ENCODE measurements at places on chromosomes 12 and 14. TPM values are rescaled to one million over a fixed set of nuclear protein-coding genes. Genes with fewer than 3 reads are reported as not detected.

DNA sequence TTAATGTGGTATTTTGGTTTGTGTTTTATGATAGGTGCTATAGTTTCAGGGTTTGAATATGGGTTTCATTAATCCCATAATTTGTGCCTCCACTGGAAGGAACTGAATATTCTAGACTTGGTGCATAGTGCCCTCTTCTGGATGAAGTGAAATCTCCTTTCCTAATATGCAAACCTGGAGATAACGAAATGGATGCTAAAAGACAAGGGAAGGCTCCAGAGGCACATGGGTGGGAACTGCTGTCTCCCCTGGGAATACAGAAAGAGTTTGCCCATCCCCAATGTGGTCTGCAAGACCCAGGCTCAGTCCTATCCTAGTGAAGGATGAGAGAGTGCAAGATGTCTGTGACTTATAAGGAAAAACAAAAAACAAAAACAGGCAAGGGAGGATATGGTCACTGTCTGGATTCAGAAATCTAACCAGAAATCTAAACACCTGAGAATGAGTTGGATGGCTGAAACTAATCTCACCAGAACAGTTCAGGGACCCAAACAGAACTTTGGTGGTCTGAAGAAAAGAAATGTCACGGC is 142.3 kb upstream of the TMPO start:
- no peak overlapping the region for H3K4me3 ChIP-seq
- H3K27ac ChIP-seq = no peak overlapping the region
- no peaks in the 10 kb centered on the region for H3K36me3 ChIP-seq
- no peak for DNase-seq
- no peaks in the 10 kb centered on the region for H3K4me1 ChIP-seq

DNA sequence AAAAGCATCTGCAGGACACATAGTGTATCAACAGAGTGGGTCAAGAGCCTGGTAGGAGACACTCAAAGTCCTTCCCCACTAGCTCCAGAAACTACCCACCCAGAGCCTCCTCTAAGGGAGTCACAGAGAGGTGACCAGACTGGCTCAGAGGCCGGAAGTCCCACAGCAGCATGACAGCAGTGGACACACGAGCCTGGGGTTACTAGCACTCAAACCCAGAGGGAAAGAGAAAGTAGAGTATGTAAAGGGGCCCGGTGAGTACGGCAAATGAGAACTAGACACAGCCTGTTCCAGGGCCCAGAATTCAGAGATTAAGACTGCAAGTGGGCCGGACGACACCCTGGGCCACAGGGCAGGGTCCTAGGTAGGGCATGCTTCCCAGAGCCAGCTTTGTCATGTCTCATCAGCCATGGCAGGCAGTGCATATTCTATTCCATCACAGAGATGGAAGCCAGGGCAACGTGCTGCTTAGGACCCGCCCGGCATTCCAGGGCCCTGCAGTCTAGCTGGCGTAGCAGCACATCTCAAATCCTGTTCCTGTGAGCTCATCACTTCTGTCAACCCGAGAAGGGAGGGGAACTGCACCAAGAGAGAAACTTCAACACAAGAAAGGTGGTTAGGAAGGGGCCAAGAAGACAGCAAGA is 4.2 kb downstream of the IFFO1 start:
- H3K4me3 ChIP-seq = no peak overlapping the region
- no peaks in the 10 kb centered on the region for H3K27me3 ChIP-seq
- H3K27ac ChIP-seq = peak overlapping the region; percentile 98
- DNase-seq = peak; percentile 72
- H3K36me3 ChIP-seq = no peaks in the 10 kb centered on the region

KRT75 gene
- not detected for total RNA-seq

DNA sequence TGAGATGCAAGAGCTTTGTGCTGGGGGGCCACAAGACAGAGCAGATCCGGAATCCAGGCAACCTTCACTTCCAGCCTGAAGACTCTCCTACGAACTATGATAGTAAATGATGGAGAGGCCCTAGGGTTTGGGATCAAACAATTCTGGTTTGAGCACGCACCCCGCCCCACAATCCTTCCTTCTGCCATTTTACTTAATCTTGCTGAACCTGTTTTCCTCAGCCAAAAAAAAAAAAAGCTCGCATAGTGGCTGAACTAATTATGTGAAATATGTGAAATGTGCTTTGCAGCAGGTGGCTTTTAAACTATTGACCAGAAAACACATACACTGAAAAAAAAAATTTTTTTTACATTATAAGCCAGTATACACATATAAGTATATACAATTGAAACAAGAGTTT is 667 bp upstream of the ITFG2 start:
- DNase-seq = no peak
- no peaks in the 10 kb centered on the region for H3K36me3 ChIP-seq
- H3K4me3 ChIP-seq = no peak overlapping the region
- no peaks in the 10 kb centered on the region for H3K27me3 ChIP-seq

SPTB gene
- 5.4 TPM for total RNA-seq

GRCh38 chr14:104816616-104816884 is 15.6 kb downstream of the ZBTB42 start:
- peak overlapping the region; percentile 30 for H3K4me3 ChIP-seq
- H3K36me3 ChIP-seq = no peaks in the 10 kb centered on the region
- no peaks in the 10 kb centered on the region for H3K4me1 ChIP-seq
- H3K27ac ChIP-seq = peak overlapping the region; percentile 38

- no peak for DNase-seq
- no peak overlapping the region for H3K27ac ChIP-seq
- no peaks in the 10 kb centered on the region for H3K4me1 ChIP-seq
- no peaks in the 10 kb centered on the region for H3K27me3 ChIP-seq
Measured at GRCh38 chr14:88016768-88017167, 11.8 kb downstream of the GPR65 start.

- H3K4me1 ChIP-seq = no peaks in the 10 kb centered on the region
- no peaks in the 10 kb centered on the region for H3K36me3 ChIP-seq
- H3K27ac ChIP-seq = no peak overlapping the region
- no peak for DNase-seq
- no peaks in the 10 kb centered on the region for H3K27me3 ChIP-seq
Measured at GRCh38 chr14:77248666-77249065, 22.3 kb downstream of the NGB start.

GRCh38 chr12:116015525-116015924 is 262.0 kb downstream of the MED13L start:
- H3K27ac ChIP-seq = no peak overlapping the region
- DNase-seq = no peak
- peaks cover 2% of the 10 kb centered on the region for H3K36me3 ChIP-seq
- H3K27me3 ChIP-seq = no peaks in the 10 kb centered on the region
- H3K4me1 ChIP-seq = peaks cover 1% of the 10 kb centered on the region

TMEM132D gene
- total RNA-seq = not detected

- no peaks in the 10 kb centered on the region for H3K27me3 ChIP-seq
- H3K27ac ChIP-seq = no peak overlapping the region
Measured at GRCh38 chr14:100467046-100467750, 120.0 kb downstream of the BEGAIN start.

RNASE1 gene
- total RNA-seq = 499 TPM

DNA sequence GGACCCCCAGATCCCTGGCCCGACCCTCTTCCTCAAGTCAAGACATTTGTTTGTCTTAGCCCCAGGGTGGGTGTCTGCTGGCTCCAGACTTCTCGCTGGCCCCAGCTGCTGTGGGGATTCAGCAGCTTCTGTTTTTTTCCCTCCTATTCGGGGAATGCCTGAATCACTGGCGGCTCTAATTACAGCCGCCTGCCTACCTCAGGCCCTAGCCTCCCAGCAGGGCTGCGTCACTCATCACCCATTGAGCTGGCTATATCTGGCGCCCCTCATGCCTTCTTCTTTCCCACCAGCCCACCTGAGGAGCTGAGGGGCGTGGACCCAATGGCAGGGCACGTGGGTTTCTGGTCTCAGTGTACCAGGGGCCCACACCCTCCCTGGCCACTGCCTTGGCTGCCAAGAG is 10.1 kb downstream of the KRT80 start:
- no peaks in the 10 kb centered on the region for H3K27me3 ChIP-seq
- peaks cover under 1% of the 10 kb centered on the region for H3K4me1 ChIP-seq
- H3K36me3 ChIP-seq = no peaks in the 10 kb centered on the region
- no peak overlapping the region for H3K27ac ChIP-seq
- H3K4me3 ChIP-seq = no peak overlapping the region
- no peak for DNase-seq

CCDC177 gene
- total RNA-seq = not detected

GRCh38 chr14:80621701-80622100 is 319.8 kb downstream of the CEP128 start:
- H3K4me3 ChIP-seq = no peak overlapping the region
- H3K36me3 ChIP-seq = no peaks in the 10 kb centered on the region
- DNase-seq = no peak
- H3K4me1 ChIP-seq = no peaks in the 10 kb centered on the region
- H3K27me3 ChIP-seq = no peaks in the 10 kb centered on the region

POTEG gene
- total RNA-seq = not detected

- no peaks in the 10 kb centered on the region for H3K36me3 ChIP-seq
- H3K27me3 ChIP-seq = no peaks in the 10 kb centered on the region
- no peak for DNase-seq
- no peaks in the 10 kb centered on the region for H3K4me1 ChIP-seq
Measured at GRCh38 chr12:57886542-57886941, 40.0 kb upstream of the CTDSP2 start.

GRCh38 chr12:132342251-132343227 is 13.2 kb upstream of the GALNT9 start:
- no peak overlapping the region for H3K4me3 ChIP-seq
- no peaks in the 10 kb centered on the region for H3K4me1 ChIP-seq
- no peak for DNase-seq
- no peaks in the 10 kb centered on the region for H3K27me3 ChIP-seq

DNA sequence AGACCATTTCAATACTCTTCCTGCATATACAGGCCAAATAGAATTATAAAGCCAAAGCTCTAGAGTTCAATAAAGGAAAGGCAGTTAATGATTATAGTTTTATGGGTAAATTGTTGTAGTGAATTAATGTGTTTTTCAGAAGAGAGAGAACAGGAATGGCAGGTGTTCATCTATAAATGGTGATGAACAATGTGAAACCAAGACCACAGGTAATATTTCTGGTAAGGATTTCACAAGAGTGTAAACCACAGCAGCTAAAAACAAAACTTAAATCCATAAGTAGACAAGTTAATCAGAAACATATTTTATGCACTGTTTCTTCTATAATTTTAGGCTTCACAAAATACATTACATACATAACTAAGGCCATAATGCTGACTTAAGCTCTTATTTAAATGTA is 204.4 kb downstream of the SYT1 start:
- H3K27me3 ChIP-seq = no peaks in the 10 kb centered on the region
- DNase-seq = no peak
- H3K4me1 ChIP-seq = no peaks in the 10 kb centered on the region
- H3K4me3 ChIP-seq = no peak overlapping the region
- H3K27ac ChIP-seq = no peak overlapping the region

DNA sequence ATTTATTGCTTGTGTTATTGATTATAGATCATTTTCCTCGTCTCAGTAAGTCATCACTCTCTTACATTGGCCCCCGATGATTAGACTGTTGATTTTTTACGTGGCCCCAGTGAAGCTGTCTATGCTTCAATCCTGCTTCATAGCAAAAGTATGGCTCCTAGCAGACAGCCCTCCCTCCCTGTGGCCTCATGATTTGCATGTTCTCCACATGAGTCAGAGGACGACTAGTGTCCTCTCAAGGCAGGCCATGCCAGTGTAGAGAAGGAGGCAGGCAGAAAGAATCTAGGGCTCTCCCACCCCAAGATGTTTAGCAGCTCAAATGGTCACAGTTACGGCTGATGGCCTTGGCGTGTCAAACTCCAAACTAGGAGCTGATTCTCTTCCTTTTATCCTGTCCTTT is 59.6 kb downstream of the FIGNL2 start:
- no peaks in the 10 kb centered on the region for H3K36me3 ChIP-seq
- DNase-seq = no peak
- H3K27me3 ChIP-seq = no peaks in the 10 kb centered on the region
- H3K4me1 ChIP-seq = no peaks in the 10 kb centered on the region
- no peak overlapping the region for H3K27ac ChIP-seq

DNA sequence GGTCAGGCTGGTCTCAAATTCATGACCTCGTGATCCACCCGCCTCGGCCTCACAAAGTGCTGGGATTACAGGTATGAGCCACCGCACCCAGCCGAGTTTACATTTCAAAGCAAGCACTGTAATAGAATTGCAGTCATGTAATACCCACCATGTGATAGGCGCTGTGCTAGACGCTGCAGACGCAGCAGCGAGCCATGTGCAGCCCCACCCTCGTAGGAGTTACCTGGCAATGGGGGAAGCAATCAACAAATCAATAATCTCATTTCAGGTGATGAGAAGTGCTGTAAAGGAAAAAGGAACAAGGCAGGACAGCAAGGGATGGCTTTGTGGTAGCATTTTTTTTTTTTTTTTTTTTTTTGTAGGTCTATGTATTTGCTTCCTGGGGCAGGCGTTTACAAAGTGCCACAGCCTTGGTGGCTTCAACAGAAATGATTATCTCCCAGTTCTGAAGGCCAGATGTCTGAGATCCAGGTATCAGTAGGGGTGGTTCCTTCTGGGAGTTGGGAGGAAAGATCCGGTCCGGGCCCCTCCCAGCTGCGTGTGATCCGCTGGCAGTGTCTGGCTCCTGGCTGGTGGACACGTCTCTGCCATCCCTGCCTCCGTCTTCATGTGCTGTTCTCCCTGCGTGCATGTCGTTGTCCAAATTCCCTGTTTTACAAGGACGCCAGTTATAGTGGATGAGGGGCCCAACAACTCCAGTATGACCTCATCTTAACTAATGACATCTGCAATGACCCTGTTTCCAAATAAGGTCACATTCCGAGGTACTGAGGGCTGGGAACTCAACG is 72.8 kb downstream of the TNFAIP2 start:
- H3K4me1 ChIP-seq = no peaks in the 10 kb centered on the region
- no peak overlapping the region for H3K4me3 ChIP-seq
- no peak for DNase-seq
